ENCODE measurements at places on chromosomes 7 and 10.
A peak's percentile ranks its signal among the peaks of the same experiment; 100 is the strongest.

DNA sequence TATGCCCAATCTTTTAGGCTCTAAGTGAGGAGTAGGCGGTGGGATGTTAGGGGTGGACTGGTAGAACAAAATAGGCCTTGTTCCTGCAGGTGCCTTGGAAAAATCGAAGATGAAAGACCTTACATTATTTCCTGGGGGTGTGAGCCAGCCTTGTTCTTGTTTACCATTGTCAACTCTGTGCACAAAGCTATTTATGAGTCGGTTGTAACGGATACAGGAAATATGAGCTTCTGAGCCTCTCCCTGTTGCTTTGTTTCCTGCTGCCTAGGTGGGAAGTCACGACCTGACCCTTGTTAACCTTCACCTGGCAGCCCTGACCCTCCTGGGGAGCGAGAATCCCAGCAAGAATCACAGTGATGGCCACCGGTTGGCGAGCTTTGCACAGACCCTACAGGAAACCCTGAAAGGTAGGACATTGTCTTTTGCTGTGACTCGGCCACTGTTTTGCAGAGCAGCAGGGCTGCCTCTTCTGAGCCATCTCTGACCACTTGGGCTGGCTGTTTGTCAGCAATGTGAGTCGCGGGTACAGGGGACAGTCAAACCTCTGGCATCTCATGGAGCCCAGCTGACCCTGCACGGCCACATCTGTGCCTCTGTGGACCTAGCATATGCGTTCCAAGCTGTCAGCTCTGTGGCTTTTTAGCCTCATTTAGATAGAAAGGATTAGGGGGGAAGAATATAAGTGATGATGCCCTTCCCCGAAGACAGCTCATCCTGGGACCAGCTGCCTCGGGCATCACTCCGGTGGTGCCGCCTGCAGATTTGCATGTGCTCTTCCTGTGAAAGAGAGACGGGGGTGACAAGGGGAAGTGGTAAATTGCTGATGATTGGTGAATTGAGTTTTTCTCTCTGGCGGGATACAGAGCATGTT is 102.1 kb upstream of the ANLN start:
- H3K4me3 ChIP-seq, result peak overlapping the region; percentile 50
- H3K27me3 ChIP-seq, result no peaks in the 10 kb centered on the region
- peaks cover 12% of the 10 kb centered on the region for H3K36me3 ChIP-seq
- DNase-seq, result peak; percentile 93

DNA sequence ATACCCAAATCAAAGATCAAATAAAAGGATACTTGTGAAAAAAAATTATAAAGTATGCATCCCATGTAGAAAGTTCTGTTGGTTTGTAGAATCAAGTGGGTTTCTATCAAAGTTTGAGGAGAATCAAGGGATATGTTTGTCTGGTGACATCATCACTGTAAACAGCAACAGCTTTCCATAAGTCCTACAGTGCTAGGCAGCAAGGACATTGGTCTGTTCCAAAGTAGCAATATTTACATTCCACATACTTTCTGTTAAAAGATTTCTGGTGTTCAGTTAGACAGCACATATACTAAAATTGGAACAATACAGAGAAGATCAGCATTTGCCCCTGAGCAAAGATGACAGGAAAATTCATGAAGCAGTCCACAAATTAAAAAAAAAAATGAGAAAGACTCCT is 683.9 kb downstream of the XPNPEP1 start:
- H3K27me3 ChIP-seq, result no peaks in the 10 kb centered on the region
- no peak overlapping the region for H3K4me3 ChIP-seq
- DNase-seq, result no peak
- H3K4me1 ChIP-seq, result no peaks in the 10 kb centered on the region
- H3K27ac ChIP-seq, result no peak overlapping the region
- H3K36me3 ChIP-seq, result no peaks in the 10 kb centered on the region

- no peak for DNase-seq
- no peaks in the 10 kb centered on the region for H3K4me1 ChIP-seq
- no peaks in the 10 kb centered on the region for H3K27me3 ChIP-seq
- peaks cover 20% of the 10 kb centered on the region for H3K36me3 ChIP-seq
- H3K4me3 ChIP-seq, result no peak overlapping the region
Measured at GRCh38 chr10:124975977-124976514, 34.1 kb downstream of the ZRANB1 start.

DNA sequence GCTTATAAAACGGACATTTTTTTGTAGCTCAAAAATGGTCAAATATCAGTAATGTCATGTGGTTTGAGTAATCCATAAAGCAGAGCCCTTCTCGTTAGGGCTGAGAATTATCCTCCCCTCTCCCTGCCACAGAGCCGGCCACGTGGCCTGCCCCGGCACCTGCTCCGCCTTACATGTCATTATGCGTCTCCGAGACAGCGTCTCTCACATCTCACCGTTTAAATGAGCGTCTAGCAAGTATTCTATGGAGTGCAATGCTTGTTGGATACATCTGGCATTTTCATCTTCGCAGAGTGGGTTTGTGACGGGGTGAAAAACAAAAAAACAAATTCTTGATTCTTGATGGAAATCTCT is 86.1 kb downstream of the CUX1 start:
- 0 out of 2 replicates have a peak overlapping the region, but pooled peaks have one; percentile 85 for H3K27ac ChIP-seq
- no peaks in the 10 kb centered on the region for H3K36me3 ChIP-seq
- H3K4me1 ChIP-seq, result peaks cover 26% of the 10 kb centered on the region
- H3K27me3 ChIP-seq, result no peaks in the 10 kb centered on the region

DNA sequence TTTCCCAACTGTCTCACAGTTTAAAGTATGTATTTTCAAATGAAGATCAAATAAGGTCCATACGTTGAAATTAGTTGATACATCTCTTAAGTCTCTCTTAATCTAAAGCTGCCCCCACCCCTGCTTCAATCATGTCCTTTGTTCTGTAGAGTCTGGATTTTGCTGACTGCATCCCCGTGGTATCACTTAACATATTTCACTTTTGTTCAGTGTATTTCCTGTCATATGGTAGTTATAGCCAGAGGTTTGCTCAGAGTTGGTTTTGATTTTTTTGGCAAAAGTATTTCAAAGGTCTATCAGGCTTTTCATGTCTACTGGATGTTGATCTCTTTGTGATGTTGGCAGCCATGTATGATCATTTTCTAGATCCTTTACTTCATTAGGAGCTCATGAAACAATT is 54.4 kb upstream of the ARID5B start:
- no peaks in the 10 kb centered on the region for H3K4me1 ChIP-seq
- H3K4me3 ChIP-seq, result no peak overlapping the region
- DNase-seq, result no peak
- H3K36me3 ChIP-seq, result no peaks in the 10 kb centered on the region
- H3K27me3 ChIP-seq, result no peaks in the 10 kb centered on the region

DNA sequence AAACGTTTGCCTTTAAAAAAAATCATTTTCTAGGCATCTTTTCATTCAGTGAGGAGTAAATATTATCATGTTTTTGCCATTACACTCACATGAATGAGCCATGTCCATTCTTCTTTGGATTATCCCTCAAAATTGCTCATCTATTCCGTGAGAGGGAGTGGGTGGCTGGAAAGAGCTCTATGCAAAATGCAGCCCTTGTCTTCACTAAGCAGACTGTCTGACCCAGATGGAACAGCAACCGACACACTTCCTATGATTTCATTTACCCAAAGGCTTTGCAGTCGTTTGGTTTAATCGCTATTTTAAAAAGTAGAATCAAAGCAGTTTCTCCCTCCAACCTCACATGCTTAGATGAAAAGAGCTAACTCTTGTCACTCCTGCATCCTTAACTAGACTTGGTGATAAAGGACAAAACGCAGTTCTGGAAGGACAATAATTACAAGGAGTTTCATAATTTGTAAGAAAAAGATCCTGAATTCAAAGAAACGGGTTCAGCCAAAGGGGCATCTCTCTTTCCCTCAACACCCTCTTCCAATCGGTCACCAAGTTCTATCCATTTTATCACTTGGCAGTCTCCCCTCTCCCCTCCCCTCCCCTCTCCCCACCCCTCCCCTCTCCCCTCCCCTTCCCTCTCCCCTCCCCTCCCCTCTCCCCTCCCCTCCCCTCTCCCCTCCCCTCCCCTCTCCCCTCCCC is 198.1 kb upstream of the STK17A start:
- no peak overlapping the region for H3K4me3 ChIP-seq
- no peaks in the 10 kb centered on the region for H3K4me1 ChIP-seq
- no peaks in the 10 kb centered on the region for H3K27me3 ChIP-seq

Measured in Karpas-422 (cell line).